ENCODE measurements at places on chromosomes 6 and 20.
A peak's percentile ranks its signal among the peaks of the same experiment; 100 is the strongest.

- no peak for DNase-seq
Observed at GRCh38 chr6:138956244-138956924, 31.7 kb downstream of the REPS1 start.

GRCh38 chr20:51488331-51488730 lies 54.2 kb downstream of the NFATC2 start:
- no peak for DNase-seq

DNA sequence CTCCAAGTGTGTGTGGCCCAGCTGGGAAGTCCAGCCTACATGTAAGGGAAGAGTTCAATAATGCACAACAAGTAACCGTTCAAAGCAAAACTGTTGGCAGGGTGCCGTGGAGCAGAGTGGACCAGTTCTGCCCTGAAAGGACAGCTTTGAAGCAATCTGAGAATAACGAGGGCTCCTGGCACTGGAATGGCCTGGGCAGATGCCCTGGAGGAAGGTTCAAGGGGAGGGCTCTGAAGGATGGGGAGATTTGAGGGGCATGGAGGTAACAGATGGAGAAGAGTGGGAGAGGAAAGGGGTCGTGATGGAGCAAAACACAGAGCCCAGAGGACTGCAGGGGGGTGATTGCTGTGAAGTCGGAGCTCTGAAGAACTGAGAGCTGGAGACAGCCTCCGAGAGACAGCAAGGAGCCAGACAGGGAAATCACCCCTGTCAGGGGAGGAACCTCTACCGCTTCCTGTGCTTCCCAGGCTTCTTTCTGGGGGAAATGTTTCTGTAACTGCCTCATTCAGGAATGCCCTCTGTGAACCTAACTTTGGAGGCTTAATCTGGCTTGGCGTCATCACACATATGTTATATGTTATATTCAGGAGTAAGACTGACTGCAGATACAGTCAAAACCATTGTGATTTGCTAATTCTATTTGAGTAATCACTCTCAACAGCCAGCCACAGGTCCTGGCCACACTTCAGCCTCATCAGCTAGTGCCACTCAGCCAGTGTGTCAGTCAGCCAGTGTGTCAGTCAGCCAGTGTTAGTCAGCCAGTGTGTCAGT lies 41.2 kb downstream of the ZC3H12D start:
- no peak for DNase-seq

DNA sequence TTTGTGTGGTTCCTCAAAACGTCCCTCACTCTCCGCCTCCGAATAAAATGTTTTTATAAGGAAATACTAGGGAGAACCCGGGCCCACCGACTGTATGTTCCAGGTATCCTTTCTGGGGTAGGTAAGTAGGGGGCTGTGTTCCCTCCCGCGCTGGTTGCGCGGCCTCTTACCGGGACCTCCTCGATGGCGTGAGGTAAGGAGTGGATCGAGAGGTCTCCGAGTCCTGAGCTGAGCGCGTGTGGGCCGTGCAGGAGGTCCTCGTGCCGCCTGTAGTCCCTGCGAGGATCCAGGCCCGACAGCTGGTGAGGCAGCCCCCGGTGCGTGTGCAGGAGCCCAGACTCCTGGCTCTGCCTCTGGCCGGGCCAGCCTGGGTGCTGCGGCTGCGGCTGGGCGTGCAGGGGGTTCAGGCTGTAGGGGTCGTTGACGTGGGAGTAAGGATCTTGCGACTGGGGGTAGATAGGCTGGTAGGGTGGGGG lies 5.1 kb downstream of the TFAP2A start:
- DNase-seq, result no peak

- no peak for DNase-seq
Observed at GRCh38 chr20:382291-383115, 1.9 kb downstream of the TRIB3 start.

DNA sequence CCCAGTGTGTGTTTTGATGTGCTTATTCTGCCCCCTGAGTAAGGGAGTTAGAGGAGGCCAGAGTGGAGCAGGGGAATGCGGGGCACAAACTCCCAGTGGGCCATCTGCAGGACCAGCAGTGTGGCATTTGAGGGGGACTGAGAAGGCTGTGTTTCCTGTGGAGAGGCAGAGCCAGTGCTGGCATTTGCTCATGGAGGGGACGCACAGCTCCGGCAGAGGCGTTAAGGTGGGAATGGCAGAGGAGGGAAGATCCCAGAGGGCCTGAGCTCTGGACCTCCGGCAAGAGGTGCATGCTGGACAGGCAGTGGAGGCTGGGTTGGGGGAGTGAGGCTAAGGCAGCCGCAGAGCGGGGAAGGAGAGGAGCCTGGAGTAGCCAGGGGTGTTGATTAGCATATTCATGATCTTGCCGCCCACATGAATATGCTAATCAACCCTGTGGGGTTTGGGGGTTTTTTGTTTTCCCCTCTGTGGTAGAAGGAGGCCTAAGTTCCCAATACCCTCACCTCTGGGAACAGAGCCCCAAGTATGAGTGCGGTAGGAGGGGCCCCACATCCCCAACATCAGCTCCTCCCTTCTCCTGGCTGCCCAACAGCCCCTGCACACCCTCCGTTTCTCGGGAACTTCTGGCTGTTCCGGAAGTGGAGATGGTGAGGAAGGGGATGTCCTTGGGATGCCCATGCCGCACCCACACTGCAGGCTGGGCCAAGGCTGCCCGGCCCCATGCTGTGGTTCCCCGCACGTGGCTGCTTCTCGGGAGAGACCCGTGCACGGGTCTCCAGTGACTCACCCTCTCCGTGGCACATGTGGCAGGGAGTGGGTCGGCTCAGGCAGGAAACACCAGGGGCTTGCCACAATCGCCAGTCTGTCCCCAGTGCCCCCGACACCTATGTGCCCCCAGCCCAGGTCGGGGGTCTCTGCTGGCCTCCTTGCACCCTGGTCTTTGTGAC lies 33.8 kb downstream of the DLGAP4 start:
- DNase-seq, result no peak

GRCh38 chr6:6942091-6942490 lies 165.7 kb upstream of the RREB1 start:
- DNase-seq, result no peak

DNA sequence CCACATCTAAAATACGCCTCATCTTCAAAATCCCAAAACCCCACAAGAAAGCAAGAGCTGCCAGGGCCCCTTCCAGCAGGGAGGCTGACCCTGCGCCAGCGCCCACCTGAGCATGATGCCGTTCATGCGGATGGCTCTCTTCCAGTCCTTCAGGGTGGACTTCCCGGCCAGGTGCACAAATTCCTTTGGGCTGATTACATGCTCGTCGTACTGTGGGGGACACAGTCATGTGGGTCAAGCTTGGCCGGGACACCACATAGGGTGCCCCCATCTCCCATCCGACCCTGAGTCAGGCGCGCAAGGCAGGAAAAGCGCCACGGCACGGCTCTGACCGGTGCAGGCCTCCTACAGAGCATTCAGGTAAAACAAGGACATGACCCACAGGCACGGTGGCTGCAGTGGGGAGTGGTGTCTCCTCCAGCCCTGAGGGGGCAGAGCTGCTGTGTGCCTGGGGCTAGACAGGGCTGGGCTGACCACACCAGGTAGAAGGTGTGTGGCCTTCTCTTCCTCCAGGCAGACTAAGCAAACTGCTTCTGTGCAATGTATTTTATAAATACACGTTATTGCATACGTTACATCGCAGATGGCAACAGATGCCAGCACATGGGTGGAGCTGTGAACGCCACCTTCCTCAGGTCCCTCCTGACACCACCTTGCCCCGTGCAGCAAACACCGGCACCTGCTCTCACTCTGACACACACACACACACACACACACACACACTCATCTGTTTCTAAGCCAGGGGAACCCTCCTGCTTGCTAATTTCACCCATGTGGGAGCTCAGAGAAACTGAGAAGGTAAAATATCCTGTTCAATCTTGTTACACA lies 23.8 kb upstream of the HELZ2 start:
- DNase-seq, result no peak

DNA sequence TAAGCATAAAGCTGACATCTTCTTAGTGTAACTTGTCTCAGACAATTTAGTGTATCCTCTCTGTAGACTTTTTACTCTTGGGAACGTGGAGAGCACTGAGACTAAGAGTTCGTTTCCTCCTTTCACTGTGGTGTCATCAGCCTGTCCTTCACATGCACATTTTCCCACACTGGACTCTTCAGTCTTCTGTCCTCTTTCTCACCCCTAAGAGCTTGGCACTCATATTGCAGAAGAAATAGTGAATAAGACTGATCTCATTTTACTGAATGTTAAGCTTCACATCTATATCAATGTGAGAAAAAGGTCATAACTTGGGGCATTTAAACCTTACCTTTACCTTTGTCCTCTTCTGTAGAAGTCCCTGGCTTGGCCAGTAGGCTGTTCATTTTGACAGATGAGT lies 25.6 kb downstream of the FUCA2 start:
- DNase-seq, result no peak

DNA sequence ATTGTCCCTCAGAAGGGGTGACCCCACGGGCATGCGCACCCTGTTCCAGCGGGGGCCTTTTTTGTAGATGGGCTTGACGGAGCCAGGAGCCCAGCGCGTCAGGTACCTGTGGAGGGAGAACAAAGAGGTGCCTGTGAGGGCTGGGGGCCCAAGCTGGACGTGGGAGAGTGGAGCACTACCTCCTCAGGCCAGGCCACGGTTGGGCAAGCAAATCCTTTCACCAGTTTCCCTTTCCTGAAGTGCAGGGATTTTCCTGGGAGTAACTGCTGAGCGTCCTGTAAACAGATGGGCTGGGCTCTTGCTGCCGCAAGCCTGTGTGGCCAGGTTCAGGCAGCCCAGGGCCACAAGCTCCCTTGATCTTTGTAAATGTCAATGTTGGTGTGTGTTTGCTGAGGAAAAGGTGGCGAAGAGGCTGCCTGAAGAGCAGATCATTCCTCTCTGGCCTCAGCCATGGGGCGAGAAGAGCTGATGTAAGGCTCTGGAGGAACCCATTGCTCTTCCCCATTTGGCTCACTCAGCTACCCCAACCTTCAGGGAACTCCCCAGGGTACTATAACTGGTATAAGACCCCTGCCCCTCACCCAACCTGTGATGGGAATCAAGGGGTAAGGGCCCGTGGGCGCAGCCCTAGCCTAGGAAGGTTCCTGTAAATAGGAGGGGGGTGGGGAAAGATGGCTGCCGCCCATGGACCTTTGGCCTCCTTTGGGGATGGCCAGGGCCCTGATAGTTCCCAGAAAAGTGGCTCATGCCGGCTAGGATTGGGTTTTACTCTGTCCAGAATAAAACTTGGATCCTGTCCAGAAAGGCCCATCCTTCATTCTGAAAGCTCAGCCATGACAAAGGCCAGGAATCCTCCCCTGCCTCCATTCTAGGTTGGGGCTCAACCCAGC lies 15.5 kb downstream of the MRPS18A start:
- DNase-seq, result no peak

- no peak for DNase-seq
Observed at GRCh38 chr20:572727-573126, 29.1 kb upstream of the CSNK2A1 start.

- peak; percentile 38 for DNase-seq
Observed at GRCh38 chr6:138403324-138403800, 661 bp upstream of the HEBP2 start.

DNA sequence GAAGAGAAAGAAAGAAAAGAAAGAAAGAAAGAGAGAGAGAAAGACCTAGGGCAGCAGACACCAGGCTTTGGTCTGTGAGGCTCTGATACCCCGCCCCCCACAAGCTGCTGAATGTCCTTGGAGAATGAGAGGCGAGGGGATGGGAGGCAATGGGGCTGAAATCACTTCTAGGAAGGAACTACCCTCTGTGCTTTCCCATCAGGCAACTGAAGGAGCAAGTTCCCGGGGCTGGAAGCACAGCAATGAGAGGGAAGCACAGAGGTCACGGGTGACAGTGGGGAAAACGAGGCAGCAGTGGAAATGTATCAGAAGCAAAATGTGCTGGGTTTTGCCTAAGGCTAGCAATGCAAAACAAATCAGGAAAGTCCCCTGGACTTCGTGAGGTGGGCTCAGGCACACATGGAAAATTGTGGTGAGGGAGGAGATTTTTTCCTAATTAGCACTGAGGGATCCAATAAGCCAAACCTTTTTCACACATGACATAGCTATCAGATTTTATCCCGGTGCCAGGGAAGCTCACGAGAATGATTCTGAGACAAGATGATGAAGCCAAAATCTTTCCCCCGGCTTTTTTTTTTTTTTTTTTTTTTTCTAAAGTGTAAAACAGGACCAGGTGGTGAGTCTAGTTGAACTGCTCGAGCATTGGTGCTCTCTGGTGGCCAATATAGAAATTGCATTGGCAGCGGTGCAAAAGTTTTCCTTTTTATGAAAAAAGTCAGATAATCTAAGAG lies 16.8 kb upstream of the ARFGEF2 start:
- peak; percentile 42 for DNase-seq

DNA sequence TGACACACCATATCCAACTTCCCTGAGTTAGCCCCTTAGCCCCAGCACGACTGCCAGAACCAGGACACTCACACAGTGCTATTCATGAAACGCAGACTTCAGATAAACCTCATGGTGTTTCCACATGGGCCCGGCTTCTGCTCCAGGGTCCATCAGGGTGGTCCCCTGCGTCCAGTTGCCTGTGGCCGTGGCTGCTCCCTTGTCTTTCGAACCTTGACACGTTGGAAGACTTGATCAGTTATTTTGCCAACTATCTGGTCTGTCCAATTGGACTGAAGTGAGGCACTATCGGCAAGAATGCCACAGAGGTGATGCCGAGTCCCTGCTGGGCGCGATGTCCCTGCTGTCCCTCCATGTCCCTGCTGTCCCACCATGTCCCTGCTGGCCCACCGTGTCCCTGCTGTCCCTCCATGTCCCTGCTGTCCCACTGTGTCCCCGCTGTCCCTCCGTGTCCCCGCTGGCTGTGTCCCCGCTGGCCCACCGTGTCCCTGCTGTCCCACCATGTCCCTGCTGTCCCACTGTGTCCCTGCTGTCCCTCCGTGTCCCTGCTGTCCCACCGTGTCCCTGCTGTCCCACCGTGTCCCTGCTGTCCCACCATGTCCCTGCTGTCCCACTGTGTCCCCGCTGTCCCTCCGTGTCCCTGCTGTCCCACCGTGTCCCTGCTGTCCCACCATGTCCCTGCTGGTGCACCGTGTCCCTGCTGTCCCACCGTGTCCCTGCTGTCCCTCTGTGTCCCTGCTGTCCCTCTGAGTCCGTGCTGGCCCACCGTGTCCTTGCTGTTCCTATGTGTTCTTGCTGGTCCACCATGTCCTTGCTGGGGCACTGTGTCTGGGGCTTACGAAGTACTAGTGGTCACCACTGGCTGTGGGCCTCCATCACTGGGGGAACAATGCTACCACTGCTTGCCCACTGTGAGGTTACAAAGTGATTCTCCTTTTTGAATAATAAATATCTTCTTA lies 251.4 kb downstream of the DLL1 start:
- no peak for DNase-seq

DNA sequence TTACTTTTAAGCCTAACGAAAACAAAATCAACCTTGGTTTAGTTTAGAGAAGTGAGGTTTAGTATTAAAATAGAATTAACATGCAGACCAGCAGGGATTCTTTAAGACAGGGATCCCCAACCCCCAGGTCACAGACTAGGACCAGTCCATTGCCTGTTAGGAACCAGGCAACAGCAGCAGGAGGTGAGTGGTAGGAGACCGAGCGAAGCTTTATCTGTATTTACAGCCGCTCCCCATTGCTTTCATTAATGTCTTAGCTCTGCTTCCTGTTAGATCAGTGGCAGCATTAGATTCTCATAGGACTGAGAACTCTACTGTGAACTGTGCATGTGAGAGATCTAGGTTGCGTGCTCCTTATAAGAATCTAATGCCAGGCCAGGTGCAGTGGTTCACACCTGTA lies 225.9 kb downstream of the NKAIN2 start:
- no peak for DNase-seq

DNA sequence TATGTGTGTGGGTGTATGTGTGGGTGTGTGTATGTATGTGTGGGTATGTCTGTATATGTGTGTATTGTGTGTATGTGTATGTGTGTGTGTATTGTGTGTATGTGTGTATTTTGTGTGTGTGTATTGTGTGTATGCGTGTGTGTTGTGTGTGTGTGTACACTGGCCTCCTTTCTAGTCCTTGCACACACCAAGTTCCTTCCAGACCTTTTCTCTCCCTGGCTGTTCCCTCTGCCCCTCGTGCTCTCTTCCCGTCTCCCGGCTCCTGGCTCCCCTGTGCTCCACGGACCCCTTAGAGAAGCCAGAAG lies 11.4 kb downstream of the VSTM2L start:
- DNase-seq, result no peak

Measured in GM12892 (cell line).